ENCODE measurements at places on chromosomes 7 and 10. TPM values are rescaled to one million over a fixed set of nuclear protein-coding genes. Genes with fewer than 3 reads are reported as not detected.

CHRM2 gene
- total RNA-seq: 0.15 TPM

DNA sequence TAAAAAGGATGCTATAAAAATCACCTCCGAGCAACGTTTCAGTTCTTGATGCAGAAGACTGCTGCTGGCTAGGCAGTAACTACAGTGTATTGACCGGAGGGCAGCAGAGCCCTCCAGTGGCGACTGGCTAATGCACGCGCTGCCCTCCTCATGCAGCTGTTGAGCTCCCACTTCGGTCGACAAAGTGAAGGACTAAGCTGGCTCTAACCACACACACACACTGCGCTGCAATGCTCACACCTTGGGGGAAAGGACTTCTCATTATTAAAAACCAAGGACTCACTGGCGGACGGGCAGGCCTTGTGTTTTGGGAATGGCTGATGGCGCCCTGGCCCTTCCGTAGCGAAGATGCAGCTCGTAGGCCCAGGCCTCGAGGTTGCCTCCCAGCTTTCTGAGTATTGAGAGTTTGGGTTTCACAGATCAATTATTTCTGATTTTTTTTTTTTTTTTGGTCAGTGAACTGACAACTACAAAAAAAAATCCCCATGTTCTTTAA lies 120.9 kb upstream of the DIP2C start:
- no peak overlapping the region for H3K27ac ChIP-seq
- H3K36me3 ChIP-seq: peaks cover 59% of the 10 kb centered on the region
- DNase-seq: no peak

- H3K27ac ChIP-seq: no peak overlapping the region
- H3K4me3 ChIP-seq: no peak overlapping the region
- H3K27me3 ChIP-seq: no peaks in the 10 kb centered on the region
Observed at GRCh38 chr10:70740406-70741288, 44.5 kb downstream of the TBATA start.

GRCh38 chr10:93751124-93751523 lies 6.6 kb upstream of the LGI1 start:
- H3K4me1 ChIP-seq: peaks cover 61% of the 10 kb centered on the region
- H3K36me3 ChIP-seq: no peaks in the 10 kb centered on the region
- peak overlapping the region; percentile 44 for H3K27ac ChIP-seq
- H3K27me3 ChIP-seq: peaks cover 11% of the 10 kb centered on the region
- peak overlapping the region; percentile 36 for H3K4me3 ChIP-seq
- DNase-seq: no peak

GRCh38 chr10:30068492-30069223 lies 9.3 kb upstream of the JCAD start:
- no peaks in the 10 kb centered on the region for H3K36me3 ChIP-seq
- 0 out of 2 replicates have a peak overlapping the region, but pooled peaks have one; percentile 42 for H3K27ac ChIP-seq
- H3K4me3 ChIP-seq: no peak overlapping the region
- no peaks in the 10 kb centered on the region for H3K4me1 ChIP-seq

GRCh38 chr7:28732071-28732869 lies 225.9 kb downstream of the TRIL start:
- H3K27me3 ChIP-seq: no peaks in the 10 kb centered on the region
- H3K27ac ChIP-seq: no peak overlapping the region
- DNase-seq: no peak
- no peaks in the 10 kb centered on the region for H3K36me3 ChIP-seq

- no peak overlapping the region for H3K27ac ChIP-seq
- H3K4me1 ChIP-seq: no peaks in the 10 kb centered on the region
- H3K36me3 ChIP-seq: no peaks in the 10 kb centered on the region
- H3K27me3 ChIP-seq: no peaks in the 10 kb centered on the region
Observed at GRCh38 chr7:108051454-108051853, 48.5 kb upstream of the LAMB1 start.

DNA sequence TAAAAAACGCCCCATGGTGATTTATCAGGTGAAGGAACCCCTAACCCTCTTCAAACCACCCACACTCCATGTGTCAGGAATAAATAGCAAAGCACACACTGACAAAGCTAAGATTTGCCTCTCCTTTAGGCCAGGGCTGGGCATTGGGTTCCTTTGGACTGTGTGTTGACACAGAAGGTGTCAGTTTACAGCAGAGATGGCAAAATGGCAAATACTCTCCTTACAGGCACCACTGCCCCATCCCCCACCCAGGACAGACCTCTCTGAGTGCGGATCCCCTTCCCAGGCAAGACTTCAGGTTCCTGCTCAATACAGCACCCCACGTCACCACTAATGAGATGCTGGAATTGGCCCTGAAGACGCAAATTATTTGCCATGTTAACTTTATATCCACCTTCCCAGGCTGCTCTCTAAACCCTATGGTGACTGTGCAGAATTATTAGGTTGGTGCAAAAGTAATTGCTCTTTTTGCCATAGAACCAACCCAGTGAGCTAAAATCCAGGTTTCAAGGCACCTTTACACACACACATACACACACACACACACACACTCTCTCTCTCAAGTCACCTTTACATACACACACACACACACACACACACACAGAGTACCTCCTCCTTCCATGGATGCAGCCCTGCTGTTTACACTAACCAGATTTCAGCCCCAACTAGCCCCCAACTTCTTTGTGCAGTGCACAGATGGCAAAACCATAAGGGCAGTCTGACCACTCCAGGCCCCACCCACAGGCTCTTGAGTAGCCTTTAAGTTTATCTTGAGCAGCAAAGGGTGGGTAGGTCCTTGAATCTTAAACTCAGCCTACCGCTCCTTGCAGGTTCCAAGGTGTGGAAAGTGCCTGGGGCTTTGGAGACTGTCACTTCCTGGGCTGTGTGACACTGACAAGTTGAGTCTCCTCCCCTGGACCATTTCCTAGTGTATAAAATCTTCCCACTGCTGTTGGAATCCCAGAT lies 4.0 kb upstream of the ZCCHC24 start:
- H3K36me3 ChIP-seq: no peaks in the 10 kb centered on the region
- H3K27ac ChIP-seq: no peak overlapping the region
- peaks cover 20% of the 10 kb centered on the region for H3K4me1 ChIP-seq
- H3K27me3 ChIP-seq: peaks cover 50% of the 10 kb centered on the region
- DNase-seq: no peak

DNA sequence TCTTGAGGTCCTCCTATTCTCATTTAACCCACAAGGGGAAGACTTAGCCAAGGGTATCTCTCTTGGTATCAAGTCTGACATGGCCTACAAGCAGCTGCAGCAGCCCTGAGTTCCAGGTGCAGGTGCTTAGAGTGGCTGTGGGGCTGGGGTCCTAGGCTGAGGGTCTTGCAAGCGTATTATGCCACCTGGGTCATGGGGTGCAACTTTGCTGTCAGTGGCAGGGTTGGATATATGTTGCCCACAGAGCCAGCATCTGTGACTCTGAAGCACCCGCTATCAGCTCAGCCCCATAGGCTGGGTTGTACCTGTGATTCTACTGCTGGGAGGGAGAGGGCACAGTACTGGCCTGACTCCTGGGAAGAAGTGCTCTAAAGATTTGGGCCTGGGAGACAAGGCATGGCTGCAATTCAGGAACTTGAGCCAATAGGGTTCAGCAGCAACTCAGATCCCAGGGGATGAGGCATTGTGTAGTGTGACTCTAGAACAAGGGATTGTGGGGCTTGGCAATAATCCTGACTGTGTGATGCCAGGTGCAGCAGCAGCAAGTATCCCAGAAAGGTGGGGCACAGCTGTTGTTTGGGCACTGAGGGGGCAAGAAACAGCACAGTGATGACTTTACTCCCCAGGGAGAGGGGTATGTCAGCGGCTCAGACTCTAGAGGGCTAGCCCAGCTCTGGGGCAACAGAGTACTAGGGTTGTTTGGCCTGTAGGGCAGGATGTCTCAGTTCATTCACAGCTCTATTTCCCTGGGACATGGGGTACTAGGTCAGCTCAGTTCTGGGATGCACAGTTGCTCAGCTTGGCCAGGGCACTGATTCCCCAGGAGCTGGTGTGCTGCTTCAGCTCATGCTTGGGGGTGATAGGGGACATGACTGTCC lies 41.4 kb downstream of the NEURL1 start:
- no peak overlapping the region for H3K27ac ChIP-seq
- H3K4me3 ChIP-seq: no peak overlapping the region
- peaks cover 13% of the 10 kb centered on the region for H3K36me3 ChIP-seq
- H3K27me3 ChIP-seq: peaks cover 3% of the 10 kb centered on the region
- DNase-seq: no peak

ELN gene
- 3.9 TPM for total RNA-seq

DNA sequence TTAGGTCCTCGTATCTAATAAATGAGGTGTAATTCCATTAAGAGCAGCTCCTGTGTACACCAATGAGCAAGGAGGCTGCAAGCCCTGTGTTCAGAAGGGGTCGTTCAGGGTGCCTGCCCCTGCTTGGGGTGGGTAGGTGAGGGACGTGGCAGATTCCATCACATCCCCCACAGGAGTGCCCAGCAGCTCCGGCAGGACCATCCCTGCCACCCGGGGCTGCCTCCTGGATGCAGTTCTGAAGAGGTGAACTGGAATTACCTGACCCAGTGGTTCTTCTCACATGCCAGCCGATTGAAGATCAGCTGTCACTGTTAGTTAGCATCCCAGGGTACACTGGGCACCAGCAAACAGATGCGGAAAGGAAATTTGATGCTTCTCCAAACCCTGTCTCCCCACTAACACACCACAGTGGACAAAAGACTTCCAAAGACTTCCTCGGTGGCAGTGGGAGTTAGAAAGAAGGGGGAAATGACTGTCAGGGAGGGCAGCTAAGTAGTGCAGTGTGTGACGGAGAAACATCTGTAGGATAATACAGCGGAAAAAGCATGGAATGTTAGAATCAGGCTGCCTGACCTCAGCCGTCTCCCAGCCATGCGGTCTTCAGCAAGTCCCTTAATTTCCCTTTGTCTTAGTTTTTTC lies 313.6 kb upstream of the ZMIZ1 start:
- no peaks in the 10 kb centered on the region for H3K36me3 ChIP-seq
- H3K4me1 ChIP-seq: peaks cover 25% of the 10 kb centered on the region
- no peak overlapping the region for H3K4me3 ChIP-seq
- no peak overlapping the region for H3K27ac ChIP-seq
- no peaks in the 10 kb centered on the region for H3K27me3 ChIP-seq
- no peak for DNase-seq

DNA sequence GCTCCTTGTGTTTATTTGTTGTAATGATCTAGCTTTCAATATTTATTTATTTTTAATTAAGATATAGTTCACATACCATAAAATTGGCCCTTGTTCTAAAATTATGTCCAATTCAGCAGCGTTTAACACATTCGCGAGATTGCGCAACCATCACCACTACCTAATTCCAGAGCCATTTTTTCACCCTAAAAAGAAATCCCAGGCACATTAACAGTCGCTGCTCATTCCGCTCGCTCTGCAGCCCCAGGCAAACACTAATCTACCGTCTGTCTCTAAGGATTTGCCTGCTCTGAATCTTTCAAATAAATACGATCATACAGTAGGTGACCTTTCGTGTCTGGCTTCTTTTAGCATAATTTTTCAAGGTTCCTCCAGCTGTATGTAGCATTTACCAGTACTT lies 616.7 kb downstream of the CALN1 start:
- no peak for DNase-seq
- peaks cover 6% of the 10 kb centered on the region for H3K36me3 ChIP-seq
- no peaks in the 10 kb centered on the region for H3K27me3 ChIP-seq
- H3K27ac ChIP-seq: no peak overlapping the region
- H3K4me3 ChIP-seq: no peak overlapping the region
- H3K4me1 ChIP-seq: peaks cover 7% of the 10 kb centered on the region

- DNase-seq: no peak
- peaks cover 33% of the 10 kb centered on the region for H3K36me3 ChIP-seq
- H3K4me1 ChIP-seq: peaks cover 34% of the 10 kb centered on the region
Observed at GRCh38 chr10:73773152-73773879, 8.5 kb upstream of the CHCHD1 start.

GRCh38 chr10:7250236-7250635 lies 160.6 kb downstream of the SFMBT2 start:
- H3K27ac ChIP-seq: no peak overlapping the region
- H3K4me1 ChIP-seq: no peaks in the 10 kb centered on the region

DNA sequence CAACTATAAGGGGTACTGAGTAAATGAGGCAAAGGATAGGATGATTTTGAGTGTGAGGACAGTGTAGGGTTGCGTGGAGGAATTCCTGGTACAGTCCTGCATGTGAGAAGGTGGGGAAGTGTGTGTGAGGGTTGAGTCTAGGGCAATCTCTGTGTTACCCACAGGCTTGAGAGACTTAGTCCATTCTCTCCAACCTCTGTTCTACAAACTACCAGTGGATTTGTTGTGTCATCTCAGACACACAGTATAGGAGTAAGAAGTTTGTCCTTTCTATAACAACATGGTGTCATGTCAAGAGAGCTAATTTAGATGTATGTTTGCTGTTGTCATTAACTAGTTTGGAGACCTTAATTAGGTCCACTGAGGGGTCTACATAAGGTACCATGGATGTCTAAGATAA lies 12.5 kb downstream of the PURB start:
- H3K4me3 ChIP-seq: no peak overlapping the region
- H3K27ac ChIP-seq: no peak overlapping the region
- H3K27me3 ChIP-seq: peaks cover 13% of the 10 kb centered on the region
- H3K36me3 ChIP-seq: peaks cover 14% of the 10 kb centered on the region

DNA sequence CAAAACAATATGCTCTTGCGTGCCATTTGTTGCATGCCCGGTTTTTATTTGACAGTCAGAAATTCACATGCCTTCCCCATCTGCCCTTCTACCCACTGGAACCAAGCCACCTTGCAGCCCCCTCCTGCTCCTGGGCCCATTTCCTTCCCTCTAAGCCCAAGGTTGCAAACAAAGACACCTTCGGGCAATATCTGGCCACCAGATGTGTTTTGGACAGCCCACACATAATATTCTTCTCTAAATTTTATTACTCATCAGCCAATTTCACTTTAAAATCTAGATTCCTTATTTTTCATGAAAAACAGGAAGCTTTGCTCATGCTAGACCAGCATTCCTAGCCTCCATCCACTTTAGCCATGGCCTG lies 18.2 kb upstream of the C10orf105 start:
- DNase-seq: no peak
- no peak overlapping the region for H3K4me3 ChIP-seq
- H3K27ac ChIP-seq: no peak overlapping the region
- peaks cover 10% of the 10 kb centered on the region for H3K4me1 ChIP-seq
- no peaks in the 10 kb centered on the region for H3K36me3 ChIP-seq
- H3K27me3 ChIP-seq: peaks cover 3% of the 10 kb centered on the region

LAMB1 gene
- total RNA-seq: 101 TPM

DDC gene
- not detected for total RNA-seq

MSS51 gene
- total RNA-seq: 3.1 TPM

CLRN3 gene
- total RNA-seq: not detected

GIMAP5 gene
- 0.46 TPM for total RNA-seq

CALCR gene
- total RNA-seq: 1.2 TPM

DNA sequence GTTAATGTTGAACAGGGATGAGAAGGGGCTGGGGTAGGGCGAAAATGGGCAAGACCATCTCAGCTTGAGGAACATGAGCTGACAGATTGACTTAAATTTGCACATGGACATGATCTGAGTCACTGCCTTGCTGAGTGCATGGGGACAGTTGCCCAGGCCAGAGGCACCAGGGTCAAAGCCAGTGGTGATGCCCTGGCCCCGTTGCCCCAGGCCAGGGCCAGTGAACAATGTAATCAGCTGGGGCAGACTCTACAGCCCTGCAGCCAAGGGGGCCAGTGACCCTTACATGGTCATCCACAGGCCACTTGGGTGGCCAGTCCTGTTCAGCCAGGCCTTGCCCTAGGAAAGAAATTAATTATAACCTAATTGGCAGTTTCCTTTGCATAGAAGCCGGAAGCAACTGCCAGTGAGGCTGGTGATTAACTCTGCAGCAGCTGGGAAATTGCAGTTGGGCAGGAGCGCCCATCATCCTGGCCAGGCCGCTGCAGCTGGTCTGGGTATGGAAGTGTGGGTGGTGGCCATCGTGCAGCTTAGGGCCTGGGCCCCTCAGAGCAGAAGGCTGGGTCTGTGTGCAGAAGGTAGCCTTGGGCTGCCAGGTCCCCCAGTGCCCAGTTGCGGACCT lies 9.6 kb downstream of the RET start:
- no peaks in the 10 kb centered on the region for H3K36me3 ChIP-seq
- no peak for DNase-seq
- H3K4me3 ChIP-seq: no peak overlapping the region
- H3K27ac ChIP-seq: no peak overlapping the region

CRHR2 gene
- 0.09 TPM for total RNA-seq

MKLN1 gene
- total RNA-seq: 37.6 TPM
